ENCODE measurements at places on chromosomes 5 and 9. TPM values are rescaled to one million over a fixed set of nuclear protein-coding genes. Genes with fewer than 3 reads are reported as not detected.

DNA sequence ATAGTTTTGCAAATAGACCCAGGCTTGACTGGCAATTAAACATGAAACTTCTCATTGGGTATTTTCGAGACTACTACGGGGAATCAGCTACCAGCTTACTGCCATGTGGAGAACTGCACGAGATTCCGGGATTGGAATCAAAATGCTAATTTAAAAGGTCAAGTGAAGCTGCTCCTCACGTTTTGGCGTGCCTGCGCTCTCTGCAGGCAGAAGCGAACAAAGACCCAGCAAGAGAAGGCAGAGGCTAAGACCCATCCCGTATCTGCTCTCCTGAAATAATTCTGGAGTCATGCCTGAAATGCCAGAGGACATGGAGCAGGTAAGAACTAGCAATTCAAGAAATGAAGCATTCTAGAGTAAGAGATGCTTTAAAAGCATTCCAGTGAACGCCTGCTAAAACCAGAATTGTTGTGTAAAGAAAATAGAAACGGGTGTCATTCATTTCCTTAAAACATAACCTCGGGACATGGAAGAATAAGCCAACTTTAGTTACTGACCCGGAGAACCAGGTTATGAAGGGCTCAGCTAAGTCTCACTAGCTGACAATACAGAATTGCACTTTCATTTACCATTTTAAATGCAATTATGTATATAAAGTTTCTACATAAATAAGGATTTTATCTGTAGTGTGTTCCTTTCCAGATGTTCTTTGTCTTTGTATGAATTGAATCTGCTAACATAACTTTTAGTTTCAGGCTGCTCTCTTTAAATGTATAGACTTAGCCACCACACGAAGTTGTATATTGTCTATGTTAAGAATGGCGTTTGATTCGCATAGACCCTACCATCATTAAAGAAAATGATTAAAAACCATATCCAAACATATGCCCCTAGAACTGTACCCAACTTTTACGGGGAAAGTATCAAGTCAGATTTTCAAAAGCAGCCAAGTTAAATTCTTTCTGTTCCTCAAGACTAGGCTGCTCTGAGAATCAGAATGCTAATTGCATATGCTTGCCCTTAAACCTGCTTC lies 2.0 kb upstream of the MAT2B start:
- no peaks in the 10 kb centered on the region for H3K27me3 ChIP-seq
- peaks cover 11% of the 10 kb centered on the region for H3K4me1 ChIP-seq
- H3K36me3 ChIP-seq: no peaks in the 10 kb centered on the region

DNA sequence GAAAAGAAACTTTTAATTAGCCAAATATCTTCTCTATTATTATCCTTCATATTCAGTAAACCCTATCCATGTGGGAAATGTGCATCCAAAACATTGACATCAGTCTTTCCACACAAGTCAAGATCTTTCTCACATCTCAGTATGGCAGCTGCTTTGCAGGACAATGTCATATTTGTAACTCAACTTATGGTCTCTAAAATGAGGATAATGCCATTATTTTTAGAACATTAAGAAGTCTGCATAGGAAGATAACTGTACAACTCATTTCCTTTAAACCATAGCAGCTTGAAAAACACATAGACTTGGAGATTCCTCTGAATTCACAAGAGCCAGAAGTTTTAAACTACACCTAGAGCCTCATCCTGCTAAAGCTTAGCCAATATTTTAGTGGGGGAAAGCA lies 43.7 kb downstream of the MCTP1 start:
- H3K4me1 ChIP-seq: no peaks in the 10 kb centered on the region
- no peaks in the 10 kb centered on the region for H3K36me3 ChIP-seq
- no peak overlapping the region for H3K4me3 ChIP-seq
- H3K27me3 ChIP-seq: no peaks in the 10 kb centered on the region

DNA sequence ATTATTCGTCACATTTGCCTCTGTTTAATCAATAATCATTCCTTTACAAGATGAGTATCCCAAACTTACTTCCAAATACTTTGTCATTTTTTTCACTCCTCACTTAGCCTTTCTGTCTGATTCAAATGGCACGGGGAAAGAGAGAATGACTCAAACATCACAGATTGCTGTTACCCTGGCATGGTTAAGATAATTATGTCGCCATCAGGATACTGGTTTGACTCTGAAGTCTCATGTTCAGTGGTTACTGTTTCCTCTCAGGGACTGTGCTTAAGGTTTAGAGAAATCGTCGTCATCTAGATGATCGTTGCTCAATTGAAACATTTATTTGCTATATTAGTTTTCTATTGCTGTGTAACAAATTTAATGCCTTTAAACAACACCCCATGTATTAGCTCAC lies 45.2 kb upstream of the RAD23B start:
- H3K4me3 ChIP-seq: no peak overlapping the region
- H3K36me3 ChIP-seq: no peaks in the 10 kb centered on the region
- no peak for DNase-seq
- no peaks in the 10 kb centered on the region for H3K27me3 ChIP-seq

Gene SPINK13
- not detected for total RNA-seq

- H3K4me1 ChIP-seq: no peaks in the 10 kb centered on the region
- no peak overlapping the region for H3K4me3 ChIP-seq
- no peak overlapping the region for H3K27ac ChIP-seq
These were observed 31.3 kb downstream of the PARP8 start for GRCh38 chr5:50697739-50698138.

- DNase-seq: no peak
- H3K4me3 ChIP-seq: no peak overlapping the region
- H3K4me1 ChIP-seq: peaks cover 9% of the 10 kb centered on the region
- H3K36me3 ChIP-seq: no peaks in the 10 kb centered on the region
- H3K27ac ChIP-seq: no peak overlapping the region
- H3K27me3 ChIP-seq: peaks cover 4% of the 10 kb centered on the region
These were observed 4.3 kb downstream of the NKD2 start for GRCh38 chr5:1012900-1013237.

Gene ARSI
- 6.5 TPM for total RNA-seq

GRCh38 chr5:166031926-166032325 lies 2259.5 kb upstream of the WWC1 start:
- no peak overlapping the region for H3K27ac ChIP-seq
- H3K4me1 ChIP-seq: no peaks in the 10 kb centered on the region
- no peak for DNase-seq
- no peaks in the 10 kb centered on the region for H3K36me3 ChIP-seq
- H3K27me3 ChIP-seq: no peaks in the 10 kb centered on the region
- no peak overlapping the region for H3K4me3 ChIP-seq

Gene GRIN3A
- not detected for total RNA-seq

GRCh38 chr5:64952951-64953673 lies 184.4 kb downstream of the CWC27 start:
- H3K36me3 ChIP-seq: no peaks in the 10 kb centered on the region
- no peaks in the 10 kb centered on the region for H3K4me1 ChIP-seq
- DNase-seq: no peak

Gene NR5A1
- 0.14 TPM for total RNA-seq

DNA sequence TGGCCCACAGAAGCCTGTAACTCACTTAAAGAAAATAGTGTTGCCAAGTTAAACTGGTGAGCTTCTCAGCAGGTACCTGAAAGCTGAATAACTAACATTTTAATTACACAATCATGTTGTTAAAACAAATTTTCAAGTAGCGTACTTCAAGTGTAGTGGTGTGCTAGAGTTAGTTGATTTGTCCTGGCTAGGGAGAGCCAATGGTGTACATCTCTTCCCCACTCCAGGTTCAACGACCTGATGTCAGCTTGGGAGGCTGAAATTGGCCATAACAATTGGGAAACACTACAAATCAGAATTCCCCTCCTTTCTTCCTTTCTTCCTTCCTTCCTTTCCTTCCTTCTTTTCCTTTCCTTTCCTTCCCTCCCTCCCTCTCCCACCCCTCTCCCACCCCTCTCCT lies 295.3 kb upstream of the SLC24A2 start:
- H3K36me3 ChIP-seq: no peaks in the 10 kb centered on the region
- no peak for DNase-seq
- no peak overlapping the region for H3K4me3 ChIP-seq
- no peaks in the 10 kb centered on the region for H3K27me3 ChIP-seq

Gene DMRT3
- total RNA-seq: 0.18 TPM

Gene FOXD4
- not detected for total RNA-seq

DNA sequence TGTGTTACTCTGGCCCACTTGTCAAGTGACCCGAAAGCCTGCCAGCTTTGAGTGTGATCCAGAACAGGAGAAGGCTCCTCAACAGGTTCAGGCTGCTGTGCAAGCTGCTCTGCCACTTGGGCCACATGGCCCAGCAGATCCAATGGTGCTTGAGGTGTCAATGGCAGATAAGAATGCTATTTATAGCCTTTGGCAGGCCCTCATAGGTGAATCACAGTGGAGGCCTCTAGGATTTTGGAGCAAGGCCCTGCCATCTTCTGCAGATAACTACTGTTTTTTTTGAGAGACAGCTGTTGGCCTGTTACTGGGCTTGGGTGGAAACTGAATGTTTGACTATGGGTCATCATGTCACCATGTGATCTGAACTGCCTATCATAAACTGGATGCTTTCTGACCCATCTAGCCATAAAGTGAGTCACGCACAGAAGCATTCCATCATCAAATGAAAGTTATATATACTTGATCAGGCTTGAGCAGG lies 180.8 kb downstream of the CARTPT start:
- no peak for DNase-seq
- H3K27me3 ChIP-seq: no peaks in the 10 kb centered on the region
- H3K36me3 ChIP-seq: no peaks in the 10 kb centered on the region
- H3K27ac ChIP-seq: no peak overlapping the region
- no peaks in the 10 kb centered on the region for H3K4me1 ChIP-seq

GRCh38 chr9:113246928-113247327 lies 25.6 kb downstream of the SLC31A1 start:
- H3K4me3 ChIP-seq: no peak overlapping the region
- no peaks in the 10 kb centered on the region for H3K27me3 ChIP-seq

DNA sequence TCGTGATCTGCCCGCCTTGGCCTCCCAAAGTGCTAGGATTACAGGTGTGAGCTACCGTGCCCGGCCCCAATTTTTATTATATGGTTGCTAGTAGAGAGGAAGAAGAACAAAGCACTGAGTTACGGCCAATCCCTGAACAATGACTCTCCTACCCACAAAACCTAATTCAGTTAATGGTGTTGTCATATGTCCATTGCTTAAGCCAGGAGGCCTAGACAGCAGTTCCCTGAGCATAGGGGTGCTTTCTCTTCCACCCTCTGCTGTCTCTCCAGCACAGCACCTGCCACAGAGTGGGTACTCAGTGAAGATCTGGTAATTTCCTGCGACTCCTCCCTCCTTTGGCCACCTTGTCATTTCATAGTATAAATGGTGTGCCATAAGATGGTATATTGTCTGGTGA lies 21.4 kb upstream of the LTC4S start:
- no peaks in the 10 kb centered on the region for H3K4me1 ChIP-seq
- no peak overlapping the region for H3K27ac ChIP-seq
- H3K27me3 ChIP-seq: no peaks in the 10 kb centered on the region
- no peak for DNase-seq
- no peak overlapping the region for H3K4me3 ChIP-seq

- no peak for DNase-seq
- H3K4me3 ChIP-seq: no peak overlapping the region
- H3K36me3 ChIP-seq: no peaks in the 10 kb centered on the region
- no peaks in the 10 kb centered on the region for H3K27me3 ChIP-seq
- H3K27ac ChIP-seq: no peak overlapping the region
- H3K4me1 ChIP-seq: no peaks in the 10 kb centered on the region
These were observed 25.2 kb upstream of the NREP start for GRCh38 chr5:111782216-111782615.

- DNase-seq: no peak
- no peak overlapping the region for H3K27ac ChIP-seq
- H3K36me3 ChIP-seq: no peaks in the 10 kb centered on the region
- H3K4me3 ChIP-seq: no peak overlapping the region
- H3K27me3 ChIP-seq: no peaks in the 10 kb centered on the region
These were observed 3.2 kb downstream of the GRPEL2 start for GRCh38 chr5:149348518-149348917.

GRCh38 chr9:81665322-81665871 lies 23.9 kb downstream of the TLE1 start:
- H3K27ac ChIP-seq: no peak overlapping the region
- no peaks in the 10 kb centered on the region for H3K36me3 ChIP-seq
- no peak overlapping the region for H3K4me3 ChIP-seq
- H3K4me1 ChIP-seq: peaks cover 20% of the 10 kb centered on the region
- no peak for DNase-seq
- H3K27me3 ChIP-seq: no peaks in the 10 kb centered on the region

Gene MLANA
- total RNA-seq: not detected

DNA sequence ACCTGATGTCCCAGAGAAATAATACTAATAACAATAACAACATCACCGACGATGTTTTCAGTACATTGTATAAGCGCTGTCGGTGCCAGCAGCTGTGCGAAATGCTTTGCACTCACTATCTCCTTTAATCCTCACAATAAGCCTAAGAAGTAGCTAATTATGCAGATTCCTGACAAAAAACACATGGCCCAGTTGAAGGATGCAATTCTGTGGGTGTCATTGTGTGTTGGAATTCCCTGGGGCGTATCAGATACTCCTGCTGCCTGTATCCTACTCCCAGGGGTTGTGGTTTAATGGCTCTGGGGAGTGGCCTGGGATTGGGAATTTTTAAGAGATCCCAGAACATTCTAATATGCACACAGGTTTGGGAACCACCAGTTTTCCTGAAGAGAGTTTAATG lies 154.0 kb downstream of the RGS3 start:
- peaks cover 20% of the 10 kb centered on the region for H3K4me1 ChIP-seq
- no peak for DNase-seq
- H3K36me3 ChIP-seq: no peaks in the 10 kb centered on the region
- H3K27me3 ChIP-seq: no peaks in the 10 kb centered on the region

DNA sequence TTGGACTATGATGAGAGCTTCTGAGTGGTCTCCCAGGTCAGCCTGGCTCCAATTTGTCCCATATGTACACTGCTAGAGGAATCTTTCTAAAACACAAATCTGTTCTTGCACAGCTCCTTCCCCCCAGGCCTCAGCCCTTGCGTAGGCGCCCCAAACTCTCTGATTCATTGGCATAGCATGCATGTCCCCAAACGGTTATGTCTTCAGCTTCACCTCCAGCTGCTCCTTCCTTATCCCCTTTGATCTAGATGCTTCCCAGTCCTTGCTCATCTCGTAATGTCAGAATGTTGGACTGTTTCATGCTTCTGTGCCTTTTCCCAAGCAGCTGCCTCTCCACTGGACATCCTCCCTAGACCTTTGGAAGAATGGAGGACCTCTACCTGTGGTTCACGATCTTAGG lies 60.1 kb upstream of the BASP1 start:
- H3K27me3 ChIP-seq: no peaks in the 10 kb centered on the region
- H3K27ac ChIP-seq: no peak overlapping the region
- H3K4me1 ChIP-seq: no peaks in the 10 kb centered on the region
- no peak for DNase-seq

Gene SOHLH1
- not detected for total RNA-seq

Gene NMUR2
- not detected for total RNA-seq

Measured in uterus (tissue), 4 donors.